ENCODE measurements at places on chromosomes 6 and 20.
A peak's percentile ranks its signal among the peaks of the same experiment; 100 is the strongest.

GRCh38 chr6:222468-222867 lies 69.8 kb upstream of the DUSP22 start:
- no peak for DNase-seq

DNA sequence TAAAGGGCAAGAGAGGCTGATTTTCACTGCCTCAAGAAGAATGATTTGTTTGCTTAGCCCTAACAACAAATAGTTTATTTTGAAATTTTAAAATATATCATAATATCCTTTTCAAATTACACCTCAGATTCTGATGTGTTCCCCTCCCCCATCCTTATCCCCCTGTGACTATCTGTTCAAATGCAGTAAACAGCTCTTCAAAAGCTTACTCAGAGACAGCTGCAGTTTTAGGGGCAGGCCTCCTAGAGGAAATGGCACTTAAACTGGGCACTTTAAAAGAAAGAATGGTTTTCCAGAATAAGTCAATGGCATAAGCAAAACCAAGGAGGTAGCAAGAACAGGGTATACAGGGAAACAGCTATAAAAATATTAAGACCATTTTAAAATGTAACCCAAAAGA lies 118.6 kb upstream of the UST start:
- DNase-seq = no peak

DNA sequence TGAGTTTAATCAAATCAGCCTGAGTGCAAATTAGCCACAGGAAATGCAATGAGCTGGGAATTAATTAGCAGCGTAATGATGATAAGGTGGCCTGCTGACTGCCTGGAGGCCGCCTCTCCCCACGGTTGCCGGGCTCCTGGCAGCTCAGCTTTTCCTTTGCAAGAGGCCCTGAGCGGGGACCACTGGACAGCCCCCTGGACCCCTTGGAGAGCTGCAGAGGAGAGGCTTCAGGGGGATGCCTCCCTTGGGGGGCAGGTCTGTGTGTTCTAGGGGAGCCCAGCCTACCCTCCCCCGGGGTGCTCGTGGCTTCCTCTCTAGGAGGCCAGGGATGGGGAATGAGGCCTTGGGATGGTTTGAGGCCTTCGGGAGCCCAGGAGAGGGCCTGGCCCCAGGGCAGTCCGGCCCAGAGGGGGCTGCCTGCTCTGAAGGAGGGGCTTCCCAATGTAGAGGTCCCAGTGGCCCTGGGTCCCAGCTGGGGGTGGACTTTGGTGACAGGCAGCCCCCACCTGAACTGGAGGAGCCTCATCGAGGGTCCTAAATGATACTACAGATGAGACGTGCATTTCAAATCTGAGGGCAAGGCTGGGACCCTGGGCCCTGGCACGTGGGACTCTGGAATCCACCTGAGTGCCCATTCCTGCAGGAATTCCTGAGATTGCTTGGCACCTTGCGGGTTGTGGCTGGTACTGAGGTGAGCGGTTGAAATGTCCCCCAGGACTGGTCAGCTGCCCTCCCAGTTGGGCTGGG lies 66.4 kb upstream of the BHLHE23 start:
- DNase-seq = no peak

- no peak for DNase-seq
Observed at GRCh38 chr20:35870541-35871258, 83.6 kb downstream of the SCAND1 start.

GRCh38 chr20:53177687-53178086 lies 205.5 kb downstream of the TSHZ2 start:
- no peak for DNase-seq

GRCh38 chr6:103925317-103925716 lies 934.4 kb downstream of the HACE1 start:
- DNase-seq = no peak

GRCh38 chr6:111652156-111652555 lies 46.5 kb upstream of the TRAF3IP2 start:
- DNase-seq = no peak

GRCh38 chr6:157090736-157091135 lies 232.6 kb downstream of the TMEM242 start:
- DNase-seq = no peak

DNA sequence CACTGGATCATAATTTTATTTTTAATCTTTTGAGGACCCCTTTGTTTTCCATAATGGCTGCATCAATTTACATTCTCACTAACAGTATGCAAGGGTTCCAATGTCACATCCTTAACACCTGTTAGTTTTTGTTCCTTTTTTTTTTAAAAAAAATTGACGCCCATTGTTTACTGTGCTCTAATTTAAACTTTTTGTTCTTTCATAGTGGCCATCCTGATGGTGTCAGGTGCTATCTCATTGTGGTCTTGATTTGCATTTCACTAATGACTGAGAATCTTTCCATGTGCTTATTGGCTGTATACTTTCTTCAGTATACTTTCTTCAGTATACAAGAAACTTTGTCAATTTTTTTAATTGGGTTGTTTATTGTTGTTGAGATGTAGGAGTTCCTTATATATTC lies 347.0 kb downstream of the RNGTT start:
- no peak for DNase-seq

DNA sequence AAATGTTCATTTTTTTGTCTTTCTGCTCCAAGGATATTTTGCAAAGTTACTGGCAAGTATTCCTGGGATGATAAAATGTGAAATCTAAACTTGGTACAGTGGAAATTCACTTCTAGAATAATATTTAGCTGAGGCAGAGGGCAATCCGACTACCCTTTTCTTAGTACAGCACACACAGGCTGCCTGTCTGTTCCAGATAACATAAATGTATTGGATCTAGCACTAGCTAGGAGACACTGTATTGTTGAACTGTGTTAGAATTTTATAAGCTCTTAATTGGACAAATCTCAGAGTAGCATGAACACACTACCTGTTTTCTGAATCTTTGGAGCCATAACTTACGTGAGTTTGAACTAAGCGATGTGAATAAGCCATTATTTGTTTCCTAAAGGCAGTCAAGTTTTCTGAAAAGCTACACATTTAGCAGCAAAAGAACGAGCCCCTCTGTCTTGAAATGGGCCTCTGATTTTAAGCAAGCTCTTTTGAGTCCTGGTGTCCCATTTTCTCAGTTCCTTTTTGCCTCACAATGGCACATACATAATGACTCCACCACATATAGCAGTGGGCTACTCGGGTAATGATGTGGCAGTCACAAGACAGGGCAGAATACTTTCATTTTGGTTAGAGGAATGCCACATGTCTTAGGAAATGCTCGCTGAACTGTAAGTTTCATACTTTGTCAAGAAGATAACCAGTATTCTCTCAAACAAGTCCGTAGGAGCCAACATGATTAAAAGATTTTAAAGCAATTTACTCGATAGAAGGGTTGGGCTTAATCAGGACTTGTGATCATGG lies 116.5 kb upstream of the ESR1 start:
- DNase-seq = no peak

DNA sequence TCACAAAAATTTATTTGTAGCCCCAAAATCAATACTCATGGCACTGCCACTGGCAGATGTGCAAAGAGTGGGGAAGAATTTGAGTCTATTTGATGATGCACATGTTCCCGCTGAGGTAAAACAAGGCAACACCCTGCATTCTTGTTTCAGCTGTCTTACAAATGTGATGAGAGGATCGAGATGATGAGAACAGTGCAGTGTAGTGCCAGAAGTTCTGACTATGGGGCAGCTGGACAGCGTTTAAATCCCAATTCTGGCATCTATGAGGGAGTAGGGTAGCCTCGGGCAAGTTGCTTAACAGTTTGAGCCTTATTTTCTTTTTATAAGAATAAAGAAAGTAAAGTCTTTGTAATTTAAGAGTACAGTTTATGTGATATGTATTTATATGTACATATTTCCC lies 296.7 kb upstream of the FKBP1C start:
- no peak for DNase-seq

DNA sequence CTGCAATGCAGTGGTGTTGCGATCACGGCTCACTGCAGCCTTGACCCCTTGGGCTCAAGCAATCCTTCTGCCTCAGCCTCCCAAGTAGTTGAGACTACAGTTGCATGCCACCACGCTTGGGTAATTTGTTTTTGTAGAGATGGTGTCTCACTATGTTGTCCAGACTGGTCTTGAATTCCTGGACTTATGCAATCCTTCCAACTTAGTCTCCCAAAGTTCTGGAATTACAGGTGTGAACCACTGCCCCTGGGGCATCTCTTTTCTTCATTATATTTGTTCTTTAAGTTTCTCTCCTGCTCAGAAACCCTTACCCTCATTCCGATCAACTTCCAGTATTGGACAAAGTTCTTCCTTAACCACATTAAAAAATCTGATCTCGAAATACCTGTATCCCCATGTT lies 44.7 kb upstream of the DEK start:
- DNase-seq = no peak

GRCh38 chr20:59589086-59589684 lies 15.2 kb upstream of the PHACTR3 start:
- no peak for DNase-seq

DNA sequence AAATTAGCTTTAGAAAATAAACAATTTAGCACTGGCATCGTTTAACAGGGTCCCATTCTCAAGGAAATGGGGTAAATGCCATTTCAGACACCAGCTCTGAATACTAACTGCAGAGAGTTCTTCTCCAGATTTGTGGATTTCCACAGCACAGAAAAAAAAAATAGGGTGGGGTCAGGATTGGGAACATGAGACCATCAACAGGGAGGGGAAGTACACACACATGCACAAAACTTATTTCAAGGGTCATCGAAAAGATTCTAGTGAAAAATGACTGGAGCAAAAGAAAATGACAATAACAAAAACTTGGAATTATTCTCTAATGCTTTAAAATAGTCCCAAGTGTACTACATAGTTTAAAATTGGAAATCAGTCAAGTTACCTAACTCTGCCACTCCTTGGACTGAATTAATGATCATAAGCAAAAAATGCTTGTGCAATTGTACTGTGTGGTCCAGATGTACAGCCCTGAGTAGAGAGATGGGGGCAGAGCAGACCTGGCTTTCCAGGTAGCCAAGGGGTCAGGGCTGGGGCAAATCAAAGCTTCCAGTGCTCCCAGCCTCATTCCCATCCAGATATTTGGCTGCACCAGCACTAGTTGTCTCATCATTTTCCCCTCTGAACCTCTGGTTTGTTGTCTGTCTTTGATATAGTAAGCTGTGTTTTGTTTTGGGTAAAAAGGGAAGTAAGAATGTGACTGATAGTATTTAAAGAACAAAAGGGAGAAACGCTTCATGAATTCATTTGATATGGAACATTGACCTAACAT lies 152.4 kb downstream of the SOBP start:
- no peak for DNase-seq

DNA sequence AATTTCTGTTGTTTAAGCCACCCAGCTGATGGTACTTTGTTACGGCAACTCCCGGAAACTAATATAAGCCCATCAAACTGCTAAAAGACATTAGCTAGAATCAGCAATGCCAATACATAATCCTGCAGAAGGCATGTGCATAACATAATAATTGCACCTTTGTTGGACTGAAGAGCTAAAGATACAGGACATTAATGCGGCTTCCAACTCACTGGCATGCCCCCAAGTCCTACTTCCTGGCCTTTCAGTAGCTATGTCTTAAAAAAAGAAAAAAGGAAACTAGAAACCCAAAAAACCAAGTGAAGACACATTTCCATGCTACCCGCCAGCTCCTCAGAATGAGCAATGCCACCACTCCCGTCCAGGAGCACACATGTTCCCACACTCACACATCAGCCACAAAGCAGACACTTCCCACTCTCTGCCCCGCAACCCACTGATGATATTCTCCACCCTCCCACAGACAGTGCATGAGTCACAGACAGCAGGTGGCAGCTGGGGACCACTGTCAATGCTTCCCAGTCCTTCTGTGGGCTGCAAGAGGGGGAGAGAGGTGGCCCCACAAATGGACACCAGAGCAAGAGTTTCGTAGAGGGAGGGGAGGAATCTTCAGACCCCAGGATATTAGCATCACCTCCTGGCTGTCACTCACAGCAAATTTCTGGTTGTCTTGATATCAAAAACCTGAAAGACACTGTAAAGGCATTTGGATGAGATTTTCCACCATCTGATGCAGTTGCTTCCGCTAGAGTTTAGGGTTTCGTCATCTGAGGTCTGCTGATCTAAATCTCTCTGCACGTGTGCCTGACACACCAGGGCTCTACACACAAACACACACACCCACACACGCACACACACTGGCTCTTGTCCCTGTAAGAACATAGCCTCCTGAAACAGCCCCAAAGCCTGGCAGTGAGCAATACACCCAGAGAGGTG lies 32.8 kb downstream of the GFOD1 start:
- DNase-seq = peak; percentile 77

GRCh38 chr6:91575032-91575431 lies 988.2 kb upstream of the MAP3K7 start:
- no peak for DNase-seq

- no peak for DNase-seq
Observed at GRCh38 chr20:18571578-18571977, 4.3 kb downstream of the SMIM26 start.

DNA sequence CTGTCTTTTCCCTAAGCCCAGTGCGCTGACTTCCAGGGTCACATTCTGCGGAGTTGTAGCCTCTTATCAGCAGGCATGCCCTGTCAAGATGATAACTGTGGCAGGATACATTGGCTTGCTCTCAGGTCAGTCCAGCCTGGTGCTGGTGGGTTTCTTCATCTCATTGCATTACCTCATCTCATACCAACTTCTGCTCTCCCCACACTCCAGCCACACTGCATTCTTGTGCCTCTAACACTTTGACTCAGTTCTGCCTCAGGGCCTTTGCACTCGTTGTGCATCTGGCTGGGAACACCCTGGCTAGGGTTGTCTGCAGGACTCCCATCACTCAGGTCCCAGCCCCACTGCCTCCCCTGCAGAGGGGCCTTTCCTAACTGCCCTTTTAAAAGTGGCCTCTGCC lies 110.3 kb upstream of the BACH2 start:
- no peak for DNase-seq

- no peak for DNase-seq
Observed at GRCh38 chr6:140271759-140272377, 897.4 kb upstream of the CITED2 start.

DNA sequence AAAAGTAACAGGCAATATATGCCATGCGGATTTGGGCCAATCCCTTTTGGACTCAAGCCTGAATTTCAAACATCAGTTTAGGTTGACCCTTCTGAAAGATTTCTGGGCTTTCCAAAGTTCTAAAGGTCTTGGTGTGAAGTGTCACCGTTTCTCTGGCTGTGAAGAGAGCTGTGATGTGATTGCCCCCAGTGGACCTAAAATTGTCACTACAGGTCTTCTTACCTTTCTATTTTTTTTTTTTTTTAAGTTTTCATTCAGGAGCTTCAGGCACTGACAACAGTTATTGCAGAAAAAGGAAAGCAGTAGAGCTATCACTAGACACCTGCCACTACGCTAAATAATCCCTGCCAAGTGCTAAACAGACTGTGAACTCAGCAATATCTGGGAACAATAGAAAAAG lies 75.7 kb upstream of the OPRM1 start:
- DNase-seq = no peak

DNA sequence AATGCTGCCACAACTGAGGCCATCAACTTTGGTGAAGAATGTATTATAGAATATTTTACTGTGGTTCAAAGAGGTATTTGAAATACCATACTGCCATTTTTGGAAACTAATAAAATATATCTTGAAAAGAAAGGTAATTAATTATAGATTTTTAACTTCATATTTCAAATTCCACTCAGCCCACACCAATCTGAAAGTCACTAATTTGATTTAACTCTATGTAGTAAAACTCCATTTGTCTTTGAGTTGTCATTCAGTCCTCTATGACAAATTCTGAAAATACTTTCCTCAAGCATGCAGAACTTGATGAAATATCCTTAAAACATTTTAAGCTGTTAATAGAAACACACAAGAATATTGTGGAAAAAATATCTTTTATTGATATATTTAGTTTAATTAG lies 1196.7 kb upstream of the CITED2 start:
- DNase-seq = no peak

- no peak for DNase-seq
Observed at GRCh38 chr20:37673444-37673843, 20.4 kb upstream of the CTNNBL1 start.

GRCh38 chr6:113623129-113623528 lies 234.0 kb upstream of the MARCKS start:
- DNase-seq = no peak
